Epithelial cell of prostate (primary cell): ENCODE measurements at places on chromosomes 3 and 15.
A peak's percentile ranks its signal among the peaks of the same experiment; 100 is the strongest.

- no peak for DNase-seq
Measured at GRCh38 chr15:67137951-67138848, 72.8 kb downstream of the SMAD3 start.

DNA sequence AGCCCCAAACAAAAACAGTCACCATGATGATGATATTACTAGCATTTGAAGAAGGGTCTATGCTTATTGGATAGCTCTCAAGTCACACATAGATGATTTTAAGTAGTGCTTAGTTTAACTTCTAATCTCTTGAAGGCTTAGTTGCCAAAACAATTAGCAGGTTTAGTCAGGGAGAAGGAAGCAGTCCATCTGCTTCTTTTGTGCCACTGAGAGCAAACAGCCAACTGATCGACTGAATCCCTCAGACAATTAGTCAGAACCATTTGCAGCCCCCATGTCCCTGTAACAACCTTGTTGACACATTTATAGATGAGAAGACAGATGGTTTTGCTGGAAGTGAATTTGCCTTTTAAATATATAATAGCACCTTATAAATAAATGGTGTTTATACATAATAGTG lies 585.1 kb upstream of the SUCLG2 start:
- no peak for DNase-seq

DNA sequence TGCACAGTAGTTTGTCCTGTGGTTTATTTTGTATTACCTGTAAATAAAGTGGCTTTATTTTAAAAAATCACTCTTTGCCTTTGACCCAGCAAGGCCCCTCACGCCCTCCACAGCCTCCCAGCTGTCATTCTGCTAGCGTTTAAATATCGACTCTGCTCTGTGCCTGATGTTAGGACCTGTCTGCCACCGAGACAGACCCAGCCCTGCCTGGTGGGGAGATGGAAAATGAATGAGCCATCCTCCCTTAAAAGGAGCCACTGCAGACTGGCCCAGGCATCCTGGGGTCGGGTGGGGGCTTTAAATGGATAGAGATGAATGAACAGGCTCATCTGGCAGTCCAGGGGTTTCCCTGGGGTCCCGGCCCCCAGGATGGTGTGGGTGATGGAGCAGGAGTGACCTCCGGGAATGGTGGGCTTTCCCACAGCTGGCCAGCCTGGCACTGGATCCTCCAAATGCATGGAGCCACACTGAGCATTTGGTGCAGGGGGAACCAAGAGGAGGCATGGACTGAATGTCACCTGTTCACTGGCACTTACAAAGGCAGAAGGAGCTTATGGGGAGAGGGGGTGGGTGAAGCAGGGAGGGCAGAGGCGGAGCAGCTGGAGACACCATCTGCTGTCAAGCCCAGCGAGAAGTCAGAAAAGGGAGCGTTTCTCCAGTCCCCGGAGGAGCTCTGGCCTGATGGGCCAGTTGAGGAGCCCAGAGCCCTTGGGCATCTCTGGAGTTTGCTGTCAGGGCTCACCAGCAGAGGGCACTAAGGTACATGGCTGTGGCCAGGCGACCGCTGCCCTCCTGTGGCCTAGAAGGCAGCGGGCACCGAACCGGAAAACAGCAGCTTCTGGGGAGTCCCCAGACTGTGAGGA lies 11.9 kb downstream of the GRM2 start:
- DNase-seq, result peak; percentile 26

- no peak for DNase-seq
Measured at GRCh38 chr15:71753346-71753745, 57.0 kb upstream of the NR2E3 start.

GRCh38 chr3:182244222-182244971 lies 532.7 kb downstream of the SOX2 start:
- DNase-seq, result no peak

DNA sequence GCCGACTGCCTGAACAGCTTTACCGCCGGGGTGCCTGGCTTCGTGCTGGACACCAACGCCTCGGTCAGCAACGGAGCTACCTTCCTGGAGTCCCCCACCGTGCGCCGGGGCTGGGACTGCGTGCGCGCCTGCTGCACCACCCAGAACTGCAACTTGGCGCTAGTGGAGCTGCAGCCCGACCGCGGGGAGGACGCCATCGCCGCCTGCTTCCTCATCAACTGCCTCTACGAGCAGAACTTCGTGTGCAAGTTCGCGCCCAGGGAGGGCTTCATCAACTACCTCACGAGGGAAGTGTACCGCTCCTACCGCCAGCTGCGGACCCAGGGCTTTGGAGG lies 815 bp downstream of the SPINT1 start:
- no peak for DNase-seq

DNA sequence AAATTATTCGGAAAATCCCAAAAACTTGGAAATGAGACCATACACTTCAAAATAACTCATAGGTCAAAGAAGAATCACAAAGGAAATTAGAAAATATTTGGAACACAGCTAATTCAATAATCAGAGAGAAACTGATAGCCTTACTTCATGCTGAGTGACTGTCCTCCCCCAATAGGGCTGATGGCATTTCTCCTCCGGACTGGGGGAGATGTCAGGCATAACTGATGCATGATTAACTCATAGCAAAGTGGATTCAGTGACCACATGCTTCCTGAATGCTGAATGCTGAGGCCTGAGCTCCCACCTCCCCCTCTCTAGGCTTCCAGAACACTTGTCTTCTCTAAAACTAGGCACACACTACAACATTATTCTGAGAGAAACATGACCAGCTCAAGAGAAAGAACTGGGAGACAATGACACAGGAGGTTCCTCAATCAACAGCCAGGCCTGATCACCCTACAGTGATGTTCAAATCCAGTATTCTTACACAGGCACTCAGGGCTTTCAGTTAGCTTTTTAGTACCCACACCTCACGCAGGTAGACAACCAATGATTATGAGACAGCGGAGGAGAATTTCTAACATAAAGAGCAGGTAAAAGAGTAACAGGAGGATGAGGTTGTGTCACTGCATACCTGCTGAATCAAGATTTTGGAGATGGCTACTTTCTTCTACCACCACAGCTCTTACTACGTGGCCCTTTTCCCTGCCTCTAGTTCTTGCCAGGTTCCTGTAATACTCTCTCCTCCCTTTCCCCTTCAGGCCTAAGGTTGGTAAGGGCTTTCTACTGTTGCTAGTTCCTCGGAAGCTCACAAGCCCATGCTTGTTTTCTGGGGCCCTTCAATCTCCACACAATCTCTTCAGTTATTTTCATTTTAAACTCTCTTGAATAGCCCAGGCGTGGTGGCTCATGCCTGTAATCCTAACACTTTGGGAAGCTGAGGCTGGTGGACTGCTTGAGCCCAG lies 96.1 kb downstream of the FMN1 start:
- no peak for DNase-seq

GRCh38 chr15:56496635-56497034 lies 31.7 kb upstream of the MNS1 start:
- no peak for DNase-seq

DNA sequence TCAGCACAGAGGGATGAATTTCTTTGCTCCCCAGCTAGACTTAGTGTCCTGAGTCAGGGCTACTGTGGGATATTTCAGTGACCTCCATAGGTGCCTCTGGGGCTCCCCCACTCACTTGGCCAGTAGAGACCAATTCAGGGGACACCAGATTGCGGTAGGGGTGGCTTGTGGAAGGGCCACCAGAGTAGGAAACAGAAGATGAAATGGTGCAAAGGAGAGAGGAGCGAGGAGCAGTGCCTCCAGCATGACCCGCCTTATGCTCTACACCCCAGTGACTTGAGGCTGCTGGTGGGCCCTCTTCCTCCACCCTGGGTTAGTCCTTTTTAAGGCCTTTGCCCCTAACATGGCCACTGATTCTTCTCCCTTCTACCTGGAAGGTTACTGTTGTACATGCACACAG lies 2.5 kb downstream of the AEN start:
- no peak for DNase-seq

GRCh38 chr3:121552379-121552778 lies 6.6 kb upstream of the POLQ start:
- no peak for DNase-seq

GRCh38 chr3:9730657-9731205 lies 804 bp upstream of the BRPF1 start:
- no peak for DNase-seq

DNA sequence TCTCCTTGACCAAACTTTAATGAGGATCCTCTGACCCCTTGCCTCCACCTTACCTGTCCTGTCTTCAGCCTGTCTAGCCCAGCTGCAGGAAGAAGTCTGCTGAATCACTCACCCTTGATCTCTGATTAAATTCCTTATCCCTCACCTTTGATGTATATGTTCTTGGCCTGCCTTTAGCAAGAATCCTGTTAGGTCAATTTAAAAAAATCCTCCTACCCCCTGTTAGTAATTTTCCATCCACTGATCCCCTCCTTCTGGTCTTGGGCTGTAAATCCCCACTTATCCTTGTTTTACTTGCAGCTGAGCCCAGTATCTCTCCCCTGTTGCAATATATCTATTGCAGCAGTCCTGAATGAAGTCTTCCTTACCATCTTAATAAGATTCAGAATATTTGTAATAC lies 39.0 kb downstream of the MYH15 start:
- no peak for DNase-seq

- DNase-seq, result no peak
Measured at GRCh38 chr3:12557473-12558100, 700 bp downstream of the MKRN2 start.

DNA sequence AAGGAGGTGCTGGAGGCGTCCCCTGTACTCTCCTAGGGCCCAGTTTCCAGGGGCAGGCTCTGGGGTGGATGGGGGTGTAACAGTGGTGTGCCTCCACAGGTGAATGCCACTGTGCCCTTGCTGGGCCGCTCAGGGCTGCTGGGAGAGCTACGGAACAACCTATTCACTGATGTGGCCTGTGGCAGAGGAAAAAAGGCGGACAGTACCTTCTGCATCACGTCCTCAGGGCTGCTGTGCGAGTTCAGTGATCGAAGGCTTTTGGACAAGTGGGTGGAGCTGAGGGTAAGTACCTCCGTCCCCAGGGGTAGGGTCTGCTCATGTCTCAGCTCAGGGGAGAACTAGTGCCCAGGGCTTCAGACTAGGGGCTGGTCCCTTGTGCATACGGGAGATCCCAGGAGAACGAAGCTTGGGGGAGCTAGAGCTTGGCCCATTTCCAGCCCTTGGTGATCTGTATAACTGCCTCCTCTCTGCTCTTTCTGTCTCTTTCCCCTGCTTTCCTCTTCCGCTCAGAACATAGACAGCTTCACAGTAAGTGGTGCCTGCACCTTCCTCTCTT lies 15.0 kb upstream of the JMJD7 start:
- no peak for DNase-seq

GRCh38 chr3:58299839-58300516 lies 6.1 kb upstream of the RPP14 start:
- DNase-seq, result no peak

GRCh38 chr3:155190691-155191090 lies 102.8 kb downstream of the STRIT1 start:
- DNase-seq, result no peak

DNA sequence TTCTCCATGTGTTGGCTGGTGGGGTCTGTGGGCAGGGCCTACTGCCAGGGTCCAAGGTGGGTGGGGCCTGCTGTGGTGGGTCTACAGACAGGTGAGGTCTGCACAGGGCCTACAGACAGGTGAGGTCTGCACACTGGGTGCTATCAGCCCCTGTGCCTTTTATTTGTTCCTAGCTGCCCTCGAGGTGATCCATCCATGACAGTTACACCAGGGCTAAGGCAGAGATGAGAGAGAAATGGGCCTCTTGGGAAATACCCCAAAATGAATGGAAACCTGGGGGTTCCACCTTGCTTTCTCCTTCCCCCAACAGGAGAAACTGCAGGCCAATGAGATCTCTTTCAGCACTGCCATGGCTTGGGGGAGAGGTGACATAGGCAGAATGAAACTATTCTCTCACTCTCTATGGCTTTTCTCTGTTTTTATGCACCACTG lies 36.4 kb downstream of the CFAP100 start:
- no peak for DNase-seq

DNA sequence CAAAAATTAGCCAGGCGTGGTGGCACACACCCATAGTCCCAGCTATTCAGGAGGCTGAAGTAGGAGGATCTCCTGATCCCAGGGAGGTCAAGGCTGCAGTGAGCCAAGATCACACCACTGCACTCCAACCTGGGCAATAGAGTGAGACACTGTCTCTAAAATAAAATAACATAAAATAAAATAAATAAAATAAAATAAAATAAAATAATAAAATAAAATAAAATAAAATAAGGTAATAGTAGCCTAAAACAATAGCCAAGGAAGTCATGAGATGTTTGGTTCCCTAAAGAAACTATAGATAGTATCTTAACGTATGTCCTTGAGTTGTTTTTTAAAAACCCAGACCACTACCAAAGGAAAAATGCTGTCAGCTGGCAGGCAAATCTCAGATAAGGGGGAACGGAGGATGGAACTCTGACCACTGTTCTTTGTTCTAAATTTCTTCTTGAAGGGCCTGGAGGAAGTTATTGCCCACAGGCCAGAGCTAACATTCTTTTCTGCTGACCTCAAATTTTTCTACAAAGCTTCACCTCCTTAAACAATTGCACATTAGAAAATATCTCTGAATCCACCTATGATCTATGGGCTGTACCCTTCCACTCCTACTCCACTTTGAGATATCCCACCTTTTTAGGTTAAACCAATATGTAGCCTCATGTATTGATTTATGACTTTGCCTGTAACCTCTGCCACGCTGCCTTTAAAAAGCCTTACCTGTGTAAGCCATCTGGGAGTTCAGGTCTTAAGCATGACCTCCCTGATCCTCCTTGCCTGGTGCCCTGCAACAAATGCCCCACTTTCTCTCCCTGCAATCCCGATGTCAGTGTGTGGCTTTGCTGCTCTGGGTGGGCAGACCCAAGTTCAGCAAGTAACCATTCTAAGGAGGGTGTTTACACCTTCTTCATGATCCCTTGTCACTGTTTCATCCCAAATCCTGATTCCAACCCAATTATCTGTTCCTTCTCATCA lies 126.2 kb upstream of the BHLHE40 start:
- no peak for DNase-seq

DNA sequence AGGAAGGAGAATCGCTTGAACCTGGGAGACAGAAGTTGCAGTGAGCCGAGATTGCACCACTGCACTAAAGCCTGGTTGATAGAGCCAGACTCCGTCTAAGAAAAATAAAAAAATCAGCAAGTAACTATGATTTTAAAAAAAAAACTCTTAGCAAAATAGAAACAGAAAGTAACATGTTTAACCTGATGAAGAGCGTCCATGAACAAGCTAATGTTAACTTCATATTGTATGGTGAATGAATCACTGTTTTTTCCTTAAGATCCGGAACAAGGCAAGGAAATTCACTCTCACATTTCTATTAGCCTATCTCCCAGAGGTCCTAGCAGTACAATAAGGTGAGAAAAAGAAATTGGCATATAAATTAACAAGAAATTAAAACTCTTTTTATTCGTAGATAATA lies 69.0 kb downstream of the RFX7 start:
- DNase-seq, result no peak

DNA sequence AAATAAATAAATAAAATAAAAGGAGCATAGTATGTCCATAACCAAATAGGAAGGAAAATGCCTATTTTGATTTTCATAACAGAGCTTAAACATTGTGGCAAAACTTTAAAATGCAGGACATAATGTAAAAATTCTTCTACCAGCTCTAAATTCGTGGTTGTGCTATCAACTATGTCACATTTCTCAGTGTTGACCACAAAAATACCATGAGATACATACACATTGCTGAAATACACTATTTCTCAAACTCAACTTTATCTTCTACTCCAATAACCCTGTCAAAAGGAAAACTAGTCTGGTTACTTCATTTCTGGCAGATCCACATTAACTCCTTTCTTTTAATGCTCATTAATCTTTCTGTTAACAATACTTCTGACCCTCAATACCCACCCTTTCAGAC lies 523.2 kb downstream of the FHIT start:
- DNase-seq, result no peak
